ENCODE measurements at places on chromosomes 16 and 17. TPM values are rescaled to one million over a fixed set of nuclear protein-coding genes. Genes with fewer than 3 reads are reported as not detected.

Gene POLG2
- 7.7 TPM for total RNA-seq

Gene DOC2A
- not detected for total RNA-seq

Gene CCL23
- not detected for total RNA-seq

- H3K27ac ChIP-seq: no peak overlapping the region
- DNase-seq: no peak
- no peaks in the 10 kb centered on the region for H3K27me3 ChIP-seq
- no peak overlapping the region for H3K4me3 ChIP-seq
Observed at GRCh38 chr16:16805809-16806208, 426.9 kb downstream of the NPIPA7 start.

GRCh38 chr16:12837756-12838155 lies 34.1 kb upstream of the CPPED1 start:
- no peak overlapping the region for H3K4me3 ChIP-seq
- no peaks in the 10 kb centered on the region for H3K36me3 ChIP-seq
- H3K4me1 ChIP-seq: no peaks in the 10 kb centered on the region
- H3K27ac ChIP-seq: no peak overlapping the region
- no peaks in the 10 kb centered on the region for H3K27me3 ChIP-seq

GRCh38 chr16:11597235-11598095 lies 10.7 kb upstream of the LITAF start:
- no peak overlapping the region for H3K4me3 ChIP-seq
- no peak for DNase-seq
- H3K4me1 ChIP-seq: peaks cover 11% of the 10 kb centered on the region
- no peaks in the 10 kb centered on the region for H3K27me3 ChIP-seq

- H3K36me3 ChIP-seq: peaks cover 3% of the 10 kb centered on the region
- H3K27ac ChIP-seq: no peak overlapping the region
- no peak overlapping the region for H3K4me3 ChIP-seq
- H3K27me3 ChIP-seq: no peaks in the 10 kb centered on the region
- peak; percentile 65 for DNase-seq
Observed at GRCh38 chr16:81492311-81492761, 47.7 kb downstream of the CMIP start.

- H3K27ac ChIP-seq: no peak overlapping the region
- H3K4me1 ChIP-seq: peaks cover 55% of the 10 kb centered on the region
- no peak overlapping the region for H3K4me3 ChIP-seq
- H3K27me3 ChIP-seq: no peaks in the 10 kb centered on the region
- H3K36me3 ChIP-seq: peaks cover 14% of the 10 kb centered on the region
Observed at GRCh38 chr16:20875355-20875650, 24.9 kb downstream of the DCUN1D3 start.

DNA sequence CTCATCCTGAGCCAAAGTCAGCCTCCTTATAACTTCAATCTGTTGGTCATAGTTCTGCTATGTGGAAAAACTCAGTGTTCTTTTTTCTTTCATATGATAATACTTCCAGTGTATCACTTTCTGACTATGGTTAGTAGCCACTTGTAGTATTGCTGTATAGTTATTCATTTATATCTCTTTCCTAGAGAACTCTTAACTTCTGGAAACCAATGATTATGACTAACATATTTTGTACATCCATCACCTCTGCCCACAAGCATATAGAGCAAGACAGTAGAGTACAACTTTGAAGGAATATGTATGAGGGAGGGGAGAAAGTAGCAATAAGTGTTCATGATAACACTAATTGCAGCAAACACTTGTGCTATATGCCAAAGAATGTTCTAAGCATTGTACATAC lies 38.6 kb downstream of the COX10 start:
- no peaks in the 10 kb centered on the region for H3K27me3 ChIP-seq
- H3K4me1 ChIP-seq: no peaks in the 10 kb centered on the region
- H3K36me3 ChIP-seq: no peaks in the 10 kb centered on the region
- H3K4me3 ChIP-seq: no peak overlapping the region
- no peak overlapping the region for H3K27ac ChIP-seq

DNA sequence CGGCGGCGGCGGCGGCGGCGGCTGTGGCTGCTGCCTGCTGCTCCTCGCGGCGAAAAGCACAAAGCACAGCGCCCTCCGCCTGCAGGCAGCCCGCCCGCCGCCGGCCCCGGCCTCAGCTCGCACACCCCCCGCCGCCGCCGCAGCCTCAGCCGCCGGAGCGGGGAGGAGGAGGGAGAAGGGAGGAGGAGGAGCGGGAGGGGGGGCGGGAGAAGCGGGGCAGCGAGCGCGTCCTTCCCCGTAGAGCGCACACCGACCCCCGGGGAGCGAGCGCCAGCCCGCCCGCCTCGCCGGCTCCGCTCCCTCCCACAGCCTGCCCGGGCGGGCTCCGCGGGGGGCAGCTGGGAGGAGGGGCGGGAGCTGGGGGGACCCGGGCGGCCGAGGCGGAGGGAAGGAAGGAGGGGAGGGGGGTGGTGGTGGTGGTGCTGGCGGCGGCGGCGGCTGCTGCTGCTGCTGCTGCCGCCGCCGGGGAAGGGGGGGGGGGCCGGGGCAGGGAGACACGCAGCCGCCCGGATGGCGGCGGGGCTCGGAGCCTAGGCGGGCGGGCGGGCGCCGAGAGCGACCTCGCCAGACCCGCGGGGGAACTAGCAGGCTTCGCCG lies at the start of gene UBTF:
Gene UBTF, minus strand, starts transcription at position 60 of the 597 bp plus-strand sequence. CDS start 1,446 bp downstream, outside the sequence.
- peak within 1 kb of the TSS; percentile 70 for H3K27ac ChIP-seq
- DNase-seq: peak; percentile 88
- H3K36me3 ChIP-seq: peaks cover 22% of the 10 kb centered on the region

- DNase-seq: no peak
- no peaks in the 10 kb centered on the region for H3K36me3 ChIP-seq
- no peaks in the 10 kb centered on the region for H3K4me1 ChIP-seq
- H3K27ac ChIP-seq: no peak overlapping the region
Observed at GRCh38 chr17:43988301-43988700, 16.1 kb upstream of the NAGS start.

GRCh38 chr17:18203308-18203707 lies 19.7 kb downstream of the ALKBH5 start:
- H3K4me1 ChIP-seq: no peaks in the 10 kb centered on the region
- H3K36me3 ChIP-seq: peaks cover 52% of the 10 kb centered on the region
- no peak overlapping the region for H3K4me3 ChIP-seq
- no peak overlapping the region for H3K27ac ChIP-seq

DNA sequence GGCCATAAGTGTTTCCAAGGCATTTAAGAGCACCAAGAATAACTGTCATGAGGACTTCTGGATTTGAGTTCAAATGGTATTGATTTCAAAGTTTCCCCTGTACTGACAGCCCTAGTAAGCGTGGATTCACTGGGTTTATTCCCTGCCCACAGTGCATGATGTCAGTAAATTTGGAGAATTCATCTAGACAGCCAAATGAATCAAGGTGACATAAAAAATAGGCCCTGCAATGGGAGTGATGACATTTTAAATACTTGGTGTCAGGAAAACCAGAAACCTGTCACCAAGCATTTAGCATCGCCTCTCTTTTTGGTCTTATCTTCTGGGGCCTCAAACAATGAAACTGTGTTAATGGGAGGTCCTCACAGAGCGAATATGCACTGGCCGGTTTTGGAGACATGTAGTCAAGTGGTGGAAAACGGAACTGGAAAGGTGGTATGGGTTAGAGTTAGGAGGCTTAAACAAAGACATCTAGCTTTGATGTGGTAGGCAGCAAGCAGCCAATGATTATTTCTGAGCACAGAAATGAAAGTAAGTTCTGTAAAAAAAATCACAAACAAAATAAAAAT lies 29.1 kb downstream of the COG4 start:
- H3K4me3 ChIP-seq: no peak overlapping the region
- DNase-seq: no peak
- no peak overlapping the region for H3K27ac ChIP-seq
- H3K27me3 ChIP-seq: no peaks in the 10 kb centered on the region
- peaks cover 58% of the 10 kb centered on the region for H3K36me3 ChIP-seq

All from osteoblast (primary cell).